NCI-H510A (cell line): ENCODE measurements at places on chromosomes 3 and 15.

GRCh38 chr3:37014620-37015019, 21.3 kb downstream of the MLH1 start:
- DNase-seq = no peak

- DNase-seq = no peak
Measured at GRCh38 chr3:51391566-51392354, 675 bp downstream of the RBM15B start.

- DNase-seq = no peak
Measured at GRCh38 chr15:67009576-67010569, 55.5 kb upstream of the SMAD3 start.

- DNase-seq = no peak
Measured at GRCh38 chr3:169323578-169324451, 339.7 kb downstream of the MECOM start.

GRCh38 chr3:49912881-49913281, 9.2 kb upstream of the MST1R start:
- no peak for DNase-seq

DNA sequence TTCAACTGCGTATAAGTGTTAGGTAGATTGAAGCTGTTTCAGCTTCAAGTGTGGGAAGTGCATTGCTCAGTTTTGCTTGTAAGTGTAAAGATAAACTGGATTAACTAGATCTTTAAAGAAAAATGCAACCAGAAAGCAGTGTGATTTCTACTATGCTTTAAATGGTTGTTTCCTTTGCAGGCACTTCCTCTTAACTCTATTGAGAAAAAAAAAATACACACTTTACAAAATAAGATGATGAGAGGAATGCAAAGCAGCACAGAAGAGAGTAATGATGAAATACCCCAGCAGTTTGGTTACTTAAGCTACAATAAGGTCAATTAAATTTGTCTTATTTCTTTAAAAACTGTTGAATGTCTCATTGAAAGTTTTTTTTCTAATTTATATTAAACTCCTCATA, 40.8 kb downstream of the DPH6 start:
- no peak for DNase-seq

DNA sequence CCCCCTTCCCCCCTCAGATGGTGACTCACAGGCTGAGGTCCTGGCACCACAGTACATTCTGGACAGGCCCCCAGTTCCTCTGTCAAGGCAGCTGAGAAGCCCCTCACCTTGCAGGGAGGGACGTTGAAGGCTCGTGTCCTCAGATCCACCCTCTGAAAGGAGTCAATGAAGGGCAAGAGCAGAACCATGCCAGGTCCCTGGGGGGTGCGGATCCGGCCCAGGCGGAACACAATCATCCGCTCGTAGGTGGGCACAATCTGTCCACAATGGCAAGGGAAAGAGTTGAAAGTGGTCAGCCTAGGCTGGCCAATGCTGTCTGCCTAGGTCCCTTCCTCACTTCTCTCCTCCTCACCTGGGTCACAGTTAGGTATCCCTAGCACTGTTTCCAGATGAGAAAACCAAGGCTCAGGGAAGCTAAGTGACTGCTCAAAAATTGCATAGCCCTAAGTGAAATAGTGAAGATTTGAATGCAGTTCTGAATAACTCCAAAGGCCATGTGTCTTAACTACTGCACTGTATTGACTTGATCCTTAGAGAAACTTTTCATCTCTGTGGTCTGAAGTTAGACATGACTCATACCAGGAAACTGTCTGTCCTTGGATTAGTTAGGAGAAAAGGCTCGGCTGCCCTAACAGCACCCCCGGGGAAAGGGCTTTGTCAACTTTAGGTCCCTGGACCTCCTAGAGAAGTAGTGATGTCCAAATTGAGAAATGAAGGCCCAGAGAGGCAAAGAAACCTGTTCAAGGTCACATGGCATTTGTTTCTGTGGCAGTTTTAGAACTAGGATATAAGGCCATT, 2.9 kb downstream of the STOML1 start:
- no peak for DNase-seq

GRCh38 chr15:61916104-61916503, 144.1 kb downstream of the VPS13C start:
- no peak for DNase-seq

GRCh38 chr3:31777092-31777491, 204.0 kb downstream of the OSBPL10 start:
- no peak for DNase-seq

- DNase-seq = no peak
Measured at GRCh38 chr15:77612958-77613601, 19.6 kb downstream of the LINGO1 start.

DNA sequence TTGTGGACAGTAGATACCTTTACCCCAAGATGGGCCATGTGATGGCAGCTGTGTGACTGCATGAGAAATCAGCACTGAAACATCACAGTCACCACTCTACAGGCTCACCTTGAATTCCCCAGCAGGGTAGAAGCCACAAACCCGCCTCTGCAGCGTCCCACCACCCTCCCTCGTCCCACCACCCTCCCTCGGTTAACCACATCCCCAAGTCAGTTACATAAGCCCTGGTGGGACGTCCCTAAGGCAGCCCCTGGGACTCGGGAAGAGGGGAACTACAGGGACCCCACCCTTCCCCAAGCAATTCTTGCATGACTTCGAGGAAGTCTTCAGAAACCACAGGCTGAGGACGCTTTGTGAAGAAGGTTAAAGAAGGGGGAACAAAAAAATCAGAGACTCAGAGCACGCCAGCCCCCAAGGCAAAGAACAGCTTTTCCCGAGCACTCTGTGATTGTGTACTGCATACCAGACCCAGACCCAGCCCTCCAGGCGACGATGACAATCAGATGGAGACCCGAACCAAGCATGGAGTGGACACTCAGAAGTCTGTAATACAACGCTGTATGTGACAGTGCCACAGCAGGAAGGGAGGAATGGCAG, 60.5 kb downstream of the SH3BP5 start:
- DNase-seq = no peak

GRCh38 chr3:16113704-16114103, 60.8 kb upstream of the GALNT15 start:
- DNase-seq = no peak

DNA sequence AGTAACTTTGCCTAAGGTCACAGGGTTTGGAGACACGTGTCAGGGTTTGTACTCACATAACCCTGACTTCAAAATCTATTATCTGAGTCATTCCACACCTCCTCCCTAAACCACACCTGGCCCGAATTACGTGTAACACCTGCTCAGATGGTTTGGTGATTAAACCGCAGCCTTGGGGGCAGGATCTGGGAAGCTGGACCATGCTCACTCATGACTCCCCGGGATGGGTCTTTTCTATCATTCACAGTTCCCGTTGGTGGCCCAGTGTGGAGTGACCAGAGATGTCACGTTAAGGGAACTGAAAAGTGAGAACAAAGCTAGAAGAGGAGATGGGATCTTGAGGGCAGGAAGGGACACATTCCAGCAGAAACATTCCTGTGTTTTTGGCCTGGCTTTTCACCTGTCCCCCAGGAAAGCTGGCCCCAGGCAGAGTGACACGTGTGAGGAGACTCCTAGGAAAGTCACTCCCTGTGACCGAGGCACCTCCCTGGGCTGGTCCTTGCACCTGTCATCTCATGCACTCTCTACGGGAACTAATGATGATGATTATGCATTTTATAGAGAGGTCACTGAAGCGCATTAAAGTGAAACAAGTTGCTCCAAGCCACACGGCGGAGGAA, 75.4 kb upstream of the POMGNT2 start:
- DNase-seq = no peak

GRCh38 chr3:35746492-35746891, 107.2 kb downstream of the ARPP21 start:
- DNase-seq = no peak

DNA sequence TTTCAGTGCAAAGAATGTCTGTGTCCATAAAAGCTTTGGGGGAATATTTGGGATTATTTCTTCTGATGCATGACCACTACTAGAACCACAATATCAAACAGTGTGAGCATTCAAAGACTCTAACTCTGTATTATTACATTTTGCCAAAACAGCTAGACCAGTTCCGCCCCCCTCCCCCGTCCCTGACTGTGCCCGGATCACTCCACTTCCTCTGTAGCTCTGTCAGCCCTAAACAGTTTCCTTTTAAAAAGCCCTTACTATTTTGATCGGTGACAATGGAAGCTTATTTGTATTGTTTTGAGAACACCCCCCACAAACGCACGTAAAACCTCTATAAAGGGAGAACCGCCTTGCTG, 36.6 kb upstream of the EPHB3 start:
- DNase-seq = no peak

DNA sequence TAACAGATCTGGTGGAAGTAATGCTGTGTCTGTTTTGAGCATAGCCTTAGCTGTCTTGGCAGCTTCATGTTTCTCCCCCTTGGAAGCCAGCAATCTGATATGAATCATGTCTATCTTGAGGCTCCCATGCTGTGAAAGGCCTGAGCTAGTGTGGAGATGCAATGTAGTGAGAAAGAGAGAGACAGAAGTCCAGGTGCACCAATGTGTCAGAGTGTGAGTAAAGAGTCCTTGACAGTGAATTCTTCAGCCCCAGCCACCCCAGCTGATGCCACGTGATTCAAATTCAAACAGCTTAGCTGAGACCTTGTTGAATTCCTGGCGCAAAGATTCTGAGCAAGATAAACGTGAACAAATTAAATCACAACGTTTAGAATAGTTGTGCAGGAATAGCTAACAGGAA, 704.2 kb downstream of the EDEM1 start:
- peak; percentile 10 for DNase-seq
